ENCODE measurements at places on chromosomes 1 and 21.

DNA sequence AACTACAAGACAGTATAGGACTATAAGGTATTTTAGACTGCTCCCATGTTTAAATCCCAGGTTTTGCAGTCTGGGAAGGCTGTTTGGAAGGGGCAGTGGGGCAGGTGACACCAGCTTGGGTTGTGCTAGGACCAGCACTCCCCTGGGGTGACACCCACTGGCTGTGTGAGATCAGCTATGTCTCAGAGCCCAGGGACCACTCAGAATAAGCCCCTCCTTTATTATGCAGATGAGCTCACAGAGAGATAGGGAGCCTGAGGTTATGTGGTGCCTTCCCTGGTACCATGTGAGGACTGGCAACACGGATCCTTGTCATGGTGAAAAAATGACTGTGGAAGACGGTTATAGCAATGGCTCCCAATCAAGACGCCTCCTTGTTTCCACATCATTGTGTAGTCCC is 71.0 kb downstream of the NENF start:
- DNase-seq = no peak

DNA sequence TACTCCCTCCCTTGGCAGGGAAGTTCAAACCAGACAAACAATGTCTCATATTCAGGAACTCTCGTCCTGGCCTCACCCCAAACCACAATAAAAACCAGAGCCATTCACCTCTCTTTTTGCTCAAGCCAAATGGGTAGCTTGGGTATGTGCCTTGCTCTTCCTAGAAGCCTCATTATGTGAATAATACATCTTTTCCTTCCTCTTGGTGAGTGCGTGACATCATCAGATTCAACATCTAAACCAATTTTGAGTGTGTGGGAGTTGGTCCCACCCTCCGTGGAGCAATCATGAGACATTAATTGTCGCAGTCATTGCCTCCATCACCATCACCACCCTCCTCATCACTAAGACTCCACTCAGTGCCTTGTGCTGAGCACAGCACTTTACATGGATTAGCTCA is 482.9 kb downstream of the PTPRU start:
- no peak for DNase-seq

DNA sequence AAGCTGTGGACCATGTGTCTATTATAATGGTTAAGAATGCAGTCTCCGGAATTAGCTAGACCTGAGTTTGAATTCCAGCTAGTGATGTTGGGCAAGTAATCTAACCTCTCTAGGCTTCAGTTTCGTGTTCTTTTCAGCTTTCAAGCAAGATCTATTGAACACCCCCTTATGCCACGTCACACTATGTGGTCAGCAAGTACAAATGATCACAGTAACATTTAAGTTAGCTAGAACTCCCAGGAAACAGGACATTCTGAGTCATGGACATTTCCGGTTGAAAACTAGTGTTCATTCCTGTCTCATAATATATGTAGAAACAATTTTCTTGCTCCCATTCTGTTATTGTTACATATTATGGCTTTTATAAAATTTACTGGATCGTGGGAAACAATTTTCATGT is 34.0 kb upstream of the NHLH2 start:
- no peak for DNase-seq

DNA sequence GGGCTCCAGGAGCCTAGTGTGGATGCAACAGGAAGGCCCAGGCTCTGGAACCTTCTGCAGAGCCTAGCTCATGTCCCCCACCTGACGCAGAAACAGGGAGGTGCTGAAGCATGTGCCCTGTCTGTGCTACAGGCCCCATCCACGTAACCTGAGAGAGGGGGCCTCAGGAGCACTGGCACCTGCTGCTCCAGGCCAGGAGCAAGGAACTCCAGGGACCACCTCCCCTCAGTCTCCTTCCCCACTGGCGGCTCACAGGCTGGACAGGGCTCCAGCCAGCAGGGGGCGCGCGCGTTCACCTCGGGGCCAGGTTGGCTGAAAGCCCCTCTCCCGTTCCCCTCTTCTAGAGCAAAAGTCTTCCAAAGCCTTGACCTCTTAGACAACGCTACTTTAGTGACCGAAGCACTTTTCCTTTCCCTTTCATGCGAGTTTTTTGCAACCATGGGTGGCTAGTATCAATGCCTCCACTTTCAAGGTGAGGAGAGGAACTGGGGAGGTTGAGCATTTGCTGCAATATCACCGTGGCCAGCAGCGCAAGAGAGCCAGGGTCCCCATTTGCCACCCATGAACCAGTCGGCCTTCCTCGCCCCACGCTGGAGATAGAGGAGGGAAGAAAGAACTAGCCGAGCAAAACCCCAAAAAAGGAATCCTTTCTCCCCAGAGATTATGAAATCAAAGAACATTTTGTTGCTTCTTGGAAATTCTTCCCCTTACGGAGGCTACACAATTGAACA is 52.4 kb upstream of the GPR157 start:
- DNase-seq = peak; percentile 51

DNA sequence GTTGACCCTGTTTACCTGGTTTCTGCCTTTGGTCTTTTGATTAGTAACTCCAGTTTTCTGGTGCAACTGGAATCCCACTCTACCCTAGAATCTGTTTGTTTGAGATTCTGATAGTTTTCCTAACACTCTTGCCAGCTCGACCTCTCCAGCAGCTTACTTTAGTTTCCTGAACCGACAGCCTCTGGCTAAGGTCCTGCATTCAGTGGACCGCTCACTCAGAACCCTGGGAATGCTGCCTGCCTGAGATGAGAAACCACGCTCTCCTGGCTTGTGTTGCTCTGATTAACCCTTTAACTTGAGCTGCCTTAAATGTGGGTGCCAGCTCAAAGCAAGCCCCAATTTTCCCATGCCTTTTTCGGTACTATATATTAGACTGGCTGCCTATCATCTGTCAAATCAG is 45.3 kb upstream of the SIPA1L2 start:
- no peak for DNase-seq

DNA sequence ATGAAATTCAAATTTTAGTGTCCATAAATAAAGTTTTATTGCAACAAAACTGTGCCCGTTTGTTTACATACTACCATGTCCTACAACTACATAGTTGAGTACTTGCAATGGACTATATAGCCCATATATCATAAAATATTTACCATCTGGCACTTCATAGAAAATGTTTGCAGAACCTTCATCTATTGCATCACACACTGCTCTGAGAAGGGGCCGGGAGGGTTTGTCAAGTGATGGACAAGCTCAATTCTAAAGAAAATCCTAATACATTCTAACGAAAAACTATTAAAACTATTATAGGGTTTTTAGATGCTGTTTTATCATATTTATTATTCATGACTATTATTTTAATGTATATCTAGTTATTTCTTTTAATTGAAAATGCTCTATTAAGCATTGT is 35.9 kb downstream of the RGSL1 start:
- DNase-seq = no peak

DNA sequence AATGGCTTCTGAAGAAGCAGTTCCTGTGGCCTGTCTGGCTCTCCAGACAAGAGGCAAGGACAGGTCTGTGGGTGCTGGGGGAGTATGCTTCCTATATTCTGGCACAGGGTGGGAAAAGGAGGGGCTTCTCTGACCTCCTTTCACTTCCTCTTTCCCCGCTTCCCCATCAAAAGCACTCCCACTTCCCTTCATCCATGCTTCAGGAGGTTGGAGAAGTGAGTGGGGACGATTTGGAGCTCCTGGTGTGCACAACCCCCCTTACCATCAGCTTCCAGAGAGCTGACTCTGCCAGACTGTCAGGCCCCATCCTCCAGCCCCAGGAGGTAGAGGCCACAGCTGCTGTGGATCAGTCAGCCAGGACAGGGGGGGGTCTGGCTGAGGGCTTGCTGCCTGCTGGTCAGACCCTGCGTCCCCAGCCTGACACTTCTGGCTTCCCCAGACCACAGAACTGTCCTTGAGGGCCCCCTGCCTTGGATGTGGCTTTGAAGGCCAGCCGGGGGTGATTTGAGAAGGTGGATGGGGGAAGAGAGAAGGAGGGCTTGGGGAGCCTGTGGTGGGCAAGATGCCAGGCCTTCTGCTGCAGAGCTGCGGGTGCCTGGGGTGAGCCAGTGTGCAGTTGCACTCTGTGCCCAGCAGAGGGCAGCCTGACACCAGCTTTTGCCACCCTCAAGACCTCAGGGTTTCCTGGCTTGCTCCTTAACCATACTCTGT is 21.5 kb upstream of the TMEM222 start:
- DNase-seq = peak; percentile 52

DNA sequence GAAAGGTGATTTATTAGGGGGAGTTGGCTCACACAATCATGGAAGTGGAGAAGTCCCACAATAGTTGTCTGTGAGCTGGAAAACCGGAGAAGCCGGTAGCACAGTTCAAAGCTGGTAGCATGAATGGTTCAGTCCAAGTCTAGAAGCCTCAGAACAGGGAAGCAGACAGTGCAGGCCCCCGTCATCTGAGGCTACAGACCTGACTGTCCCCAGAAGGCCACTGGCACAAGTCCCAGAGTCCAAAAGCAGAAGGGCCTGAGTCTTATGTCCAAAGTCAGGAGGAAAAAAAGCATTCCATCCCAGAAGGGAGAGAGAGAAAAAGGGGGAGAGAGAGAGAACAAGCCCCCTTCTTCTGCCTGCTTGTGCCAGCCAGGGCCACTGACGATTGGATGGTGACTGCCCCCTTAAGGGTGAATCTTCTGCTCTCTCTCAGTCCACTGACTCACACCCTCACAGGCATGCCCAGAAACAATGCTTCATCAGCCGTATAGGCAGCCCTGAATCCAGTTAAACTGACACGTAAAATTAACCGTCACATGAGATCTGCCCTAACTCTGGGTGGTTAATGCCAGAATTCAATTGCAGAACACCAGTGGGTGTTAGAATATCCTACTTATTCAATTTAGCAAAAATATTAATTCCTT is 49.3 kb upstream of the POU2F1 start:
- no peak for DNase-seq

DNA sequence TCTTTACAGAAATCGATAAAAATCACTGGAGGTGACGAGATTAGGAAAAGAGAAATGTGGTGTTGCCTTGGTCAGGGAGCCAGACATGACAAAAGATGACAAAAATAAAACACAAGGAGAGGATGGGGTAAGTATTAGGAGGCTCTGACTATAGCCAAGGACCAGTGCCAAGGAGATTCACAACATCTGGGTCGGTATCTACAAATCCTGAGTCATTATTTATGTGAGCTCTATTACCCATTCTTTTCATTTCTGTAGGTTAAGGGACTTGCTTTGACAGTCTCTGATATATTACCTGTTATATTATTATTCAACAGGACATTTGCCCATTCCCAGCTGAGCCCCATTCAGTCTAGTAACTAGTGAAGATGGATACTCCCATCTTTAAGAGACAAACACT is 120.8 kb downstream of the TYW3 start:
- no peak for DNase-seq
